Stimulated activated CD8-positive, alpha-beta memory T cell treated with anti-CD3 and anti-CD28 coated beads, Interleukin-7, amount 100 ng/mL, for 4 hours (primary cell): ENCODE measurements at places on chromosomes 2 and 18.

DNA sequence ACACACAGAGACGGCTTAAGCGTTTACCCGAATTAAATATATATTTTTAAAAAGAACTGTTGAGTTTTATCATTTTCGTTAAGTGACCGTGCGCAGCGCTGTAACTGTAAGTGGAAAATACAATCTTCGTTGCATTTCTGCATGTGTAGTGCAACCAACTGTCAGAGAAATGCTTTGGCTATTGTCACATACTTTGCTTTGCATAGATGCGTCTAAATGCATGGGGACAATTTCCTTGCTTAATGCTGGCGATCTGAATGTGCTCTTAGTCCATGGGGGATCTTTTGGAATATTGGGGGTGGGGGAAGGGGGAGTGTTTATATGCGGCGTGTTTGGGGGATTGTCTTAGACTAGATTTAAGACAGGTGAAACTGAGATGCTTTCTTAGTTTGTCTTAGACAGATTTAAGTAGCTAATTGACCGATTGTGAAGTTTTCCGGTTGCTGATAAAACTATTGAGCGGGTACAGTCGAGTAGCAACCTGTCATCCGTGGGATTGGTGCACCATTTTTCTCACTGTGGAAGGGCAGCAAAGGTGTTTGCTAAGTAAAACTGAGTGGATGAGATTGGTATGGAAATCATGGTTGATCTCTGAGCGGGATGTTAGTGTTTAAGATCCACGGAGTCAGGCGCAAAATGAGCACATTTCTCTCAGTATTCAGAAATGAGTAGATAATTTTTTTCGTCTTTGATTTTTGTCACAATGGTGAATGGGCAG, 476 bp downstream of the VSNL1 start:
- DNase-seq = no peak

DNA sequence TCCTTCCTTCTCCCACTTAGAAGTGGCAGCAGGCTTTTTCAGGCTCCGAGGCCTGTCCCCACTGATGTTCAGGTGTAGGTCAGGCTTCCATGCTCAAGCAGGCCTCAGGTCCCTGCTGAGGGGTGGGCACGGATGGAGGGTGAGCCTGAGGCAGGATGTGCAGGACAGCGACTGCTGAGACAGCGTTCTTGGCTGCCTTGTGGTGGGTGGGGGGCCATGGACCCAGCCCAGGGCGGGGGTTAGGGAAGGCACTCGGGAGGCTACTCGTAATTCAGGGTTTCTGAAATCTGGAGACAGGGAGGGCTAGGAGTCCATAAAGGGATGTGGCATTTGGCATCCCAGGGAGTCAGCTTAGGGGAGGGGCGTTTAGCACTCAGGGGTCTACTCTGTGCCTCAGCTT, 30.3 kb downstream of the COLEC11 start:
- no peak for DNase-seq

GRCh38 chr2:216206821-216207220, 97.7 kb downstream of the XRCC5 start:
- DNase-seq = no peak

DNA sequence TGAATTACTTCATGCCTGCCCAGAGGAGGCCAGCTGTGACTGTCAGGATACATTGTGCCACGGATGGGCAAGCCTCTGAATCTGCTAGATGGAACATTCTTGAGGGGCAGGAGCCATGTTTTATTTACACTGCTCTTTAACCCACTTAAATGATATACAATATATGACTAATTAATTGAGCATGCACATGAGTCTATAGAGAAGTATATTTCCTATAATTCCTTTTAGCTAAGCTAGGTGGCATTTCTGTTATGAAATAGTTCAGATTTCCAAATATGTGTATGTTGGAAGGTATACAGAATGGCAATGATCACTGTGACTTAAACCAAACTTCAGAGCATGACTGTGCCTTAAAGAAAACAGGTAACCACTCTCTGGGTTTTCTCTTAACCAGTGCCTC, 131.7 kb downstream of the RAB3GAP1 start:
- DNase-seq = no peak

GRCh38 chr2:75570948-75571729, 10.4 kb upstream of the EVA1A start:
- no peak for DNase-seq

DNA sequence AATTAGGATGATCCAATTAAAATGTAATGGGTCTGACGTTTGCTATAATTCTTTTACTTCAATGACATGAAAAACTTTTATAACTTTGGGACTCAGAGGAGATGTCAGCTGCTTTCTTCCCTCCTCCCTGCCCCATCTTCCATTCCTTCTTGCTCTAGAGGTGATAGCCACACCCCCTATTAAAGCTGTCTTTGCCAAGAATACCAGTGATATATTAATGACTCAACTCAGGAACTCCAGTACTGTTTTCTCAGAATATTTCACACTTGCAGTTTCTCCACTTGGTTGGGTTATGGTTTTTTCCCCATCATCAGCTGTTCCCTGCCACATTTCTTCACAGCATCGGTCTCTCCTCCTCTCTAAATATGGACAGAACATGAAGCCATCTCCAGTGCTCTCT, 184.0 kb downstream of the KCNE4 start:
- DNase-seq = no peak

DNA sequence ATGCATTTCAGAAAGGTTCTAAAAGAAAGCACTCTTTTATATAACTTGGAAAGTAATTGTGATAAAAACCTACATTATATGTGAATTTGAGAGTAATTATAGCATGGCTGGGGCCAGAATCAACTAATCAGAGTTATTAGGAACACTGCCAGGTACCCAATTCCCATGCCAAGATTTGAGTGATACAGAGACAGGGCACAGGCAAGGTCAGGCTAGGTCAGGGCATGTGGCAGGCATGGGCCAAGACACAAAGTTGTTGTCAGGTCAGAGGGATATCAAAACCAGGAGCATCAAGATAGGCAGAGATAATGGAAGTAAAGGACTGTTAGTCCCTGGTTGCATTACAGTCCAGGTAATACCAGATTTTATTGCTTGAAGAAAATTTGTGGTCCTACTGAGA, 87.4 kb downstream of the MYO3B start:
- no peak for DNase-seq

GRCh38 chr2:41170589-41170988, 718.7 kb upstream of the SLC8A1 start:
- no peak for DNase-seq

GRCh38 chr2:105576440-105577241, 168.1 kb upstream of the NCK2 start:
- DNase-seq = no peak

GRCh38 chr2:62303788-62304187, 107.9 kb downstream of the B3GNT2 start:
- DNase-seq = no peak

DNA sequence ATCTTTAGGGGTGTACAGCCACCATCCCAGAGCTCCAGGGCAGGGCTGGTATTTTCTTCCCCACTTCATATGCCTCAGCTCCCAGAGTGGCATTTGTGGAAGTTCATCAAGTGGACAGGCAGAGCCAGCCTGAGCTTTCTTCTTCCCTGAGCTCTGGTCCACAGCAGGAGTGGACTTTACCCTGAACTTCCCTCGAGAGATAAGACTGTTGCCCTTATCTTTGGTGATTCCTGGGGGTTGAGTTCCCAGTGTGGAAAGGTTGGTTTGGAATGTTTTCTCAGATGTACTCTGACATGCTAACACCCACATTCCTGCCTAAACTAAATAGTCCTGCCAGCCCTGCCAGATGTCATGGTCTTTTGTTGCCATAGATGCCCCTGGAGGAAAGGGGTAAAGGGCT, 62.0 kb upstream of the LGALSL start:
- no peak for DNase-seq

GRCh38 chr18:378079-378478, 110.2 kb upstream of the THOC1 start:
- DNase-seq = no peak

- DNase-seq = no peak
Observed at GRCh38 chr18:69123421-69123820, 277.3 kb upstream of the DOK6 start.

- no peak for DNase-seq
Observed at GRCh38 chr2:15808204-15808910, 132.0 kb upstream of the MYCN start.

GRCh38 chr2:108918941-108919341, 70.1 kb downstream of the EDAR start:
- no peak for DNase-seq

DNA sequence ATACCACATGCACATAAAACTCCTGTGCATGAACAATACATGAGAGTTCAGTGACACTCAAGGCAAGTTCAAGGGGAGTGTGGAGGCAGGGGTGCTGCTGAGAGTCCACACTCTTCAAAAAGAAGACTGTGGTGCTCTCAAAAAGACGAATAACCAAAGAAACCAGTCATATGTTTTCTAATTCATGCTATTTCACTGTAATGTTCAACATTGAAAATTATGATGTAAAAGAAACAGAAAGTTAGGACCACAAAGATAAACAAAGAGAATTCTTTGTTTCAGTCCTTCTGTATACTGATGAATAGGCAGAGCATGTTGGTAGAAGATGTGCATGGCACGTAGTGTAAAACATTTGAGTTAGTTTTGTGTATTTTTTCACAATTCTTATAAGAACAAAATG, 864.2 kb upstream of the LRATD1 start:
- no peak for DNase-seq

GRCh38 chr18:2805970-2806943, 40.5 kb upstream of the EMILIN2 start:
- DNase-seq = no peak

DNA sequence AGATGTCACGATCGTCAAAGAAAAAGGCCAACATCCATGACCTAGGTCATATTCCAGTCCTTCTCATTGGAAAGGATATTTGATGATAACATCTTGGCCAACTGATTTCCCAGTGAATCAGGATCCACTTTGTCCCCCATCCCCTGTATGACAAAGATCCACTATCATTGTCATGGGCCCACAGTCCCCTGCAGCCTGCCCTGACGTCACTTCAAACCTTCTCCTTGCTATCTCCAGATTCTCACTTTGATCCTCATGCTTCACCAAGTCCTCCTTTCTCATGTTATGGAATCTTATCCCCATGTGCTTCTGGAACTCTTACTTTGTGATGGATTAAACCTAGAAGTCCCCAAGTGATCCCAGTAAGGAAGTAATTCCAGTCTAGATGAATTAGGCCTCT, 25.7 kb downstream of the GALNT14 start:
- DNase-seq = no peak

- no peak for DNase-seq
Observed at GRCh38 chr2:5589183-5589582, 103.0 kb upstream of the SOX11 start.

- DNase-seq = no peak
Observed at GRCh38 chr2:64263315-64263714, 119.1 kb upstream of the PELI1 start.

- no peak for DNase-seq
Observed at GRCh38 chr18:57837917-57838548, 34.9 kb upstream of the ATP8B1 start.

- no peak for DNase-seq
Observed at GRCh38 chr2:76977846-76978727, 544.1 kb downstream of the LRRTM4 start.

DNA sequence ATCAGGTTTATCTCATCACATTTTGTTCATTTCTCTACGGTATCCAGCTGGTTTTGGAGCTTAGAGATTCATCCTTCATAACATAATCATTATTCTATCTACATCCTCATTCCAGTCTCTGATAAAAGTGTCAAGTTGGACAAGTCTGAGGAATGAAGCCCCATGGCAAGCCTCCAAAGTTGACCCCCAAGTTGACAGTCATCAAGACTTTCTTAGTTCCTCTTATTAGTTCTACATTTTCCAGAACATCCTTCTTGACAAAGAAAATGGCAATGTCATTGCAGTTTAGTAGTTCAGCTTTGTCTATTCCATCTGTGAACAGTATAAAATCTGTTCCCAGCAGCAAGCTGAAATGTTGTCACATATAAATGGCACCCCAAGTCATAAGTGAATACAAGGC, 4.5 kb upstream of the TMSB10 start:
- DNase-seq = no peak
